ENCODE measurements at places on chromosomes 6 and 20. TPM values are rescaled to one million over a fixed set of nuclear protein-coding genes. Genes with fewer than 3 reads are reported as not detected.

Gene ULBP1
- total RNA-seq: 8.8 TPM

Gene ZNF311
- total RNA-seq: 1.7 TPM

DNA sequence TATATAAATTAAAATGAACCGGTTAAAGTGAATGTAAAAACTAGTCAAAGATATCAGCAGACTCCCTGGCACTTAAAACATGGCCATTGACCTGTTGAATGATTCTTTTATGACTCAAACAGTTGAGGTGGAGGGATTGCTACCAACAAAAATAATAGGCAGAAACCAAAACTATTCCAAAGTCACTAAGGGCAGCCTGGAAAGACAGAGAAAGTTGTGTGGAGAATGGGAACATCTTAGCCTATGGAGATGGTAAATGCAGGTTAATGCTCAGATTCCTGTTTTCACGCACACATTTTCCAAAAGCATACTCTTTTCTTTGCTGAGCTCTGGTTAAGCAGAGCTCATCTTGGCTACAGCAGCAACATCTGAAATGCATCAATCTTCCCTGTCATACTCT lies 553.5 kb downstream of the HACE1 start:
- no peak overlapping the region for H3K4me3 ChIP-seq
- DNase-seq: no peak
- H3K27ac ChIP-seq: no peak overlapping the region
- H3K4me1 ChIP-seq: peaks cover 10% of the 10 kb centered on the region
- H3K36me3 ChIP-seq: no peaks in the 10 kb centered on the region

DNA sequence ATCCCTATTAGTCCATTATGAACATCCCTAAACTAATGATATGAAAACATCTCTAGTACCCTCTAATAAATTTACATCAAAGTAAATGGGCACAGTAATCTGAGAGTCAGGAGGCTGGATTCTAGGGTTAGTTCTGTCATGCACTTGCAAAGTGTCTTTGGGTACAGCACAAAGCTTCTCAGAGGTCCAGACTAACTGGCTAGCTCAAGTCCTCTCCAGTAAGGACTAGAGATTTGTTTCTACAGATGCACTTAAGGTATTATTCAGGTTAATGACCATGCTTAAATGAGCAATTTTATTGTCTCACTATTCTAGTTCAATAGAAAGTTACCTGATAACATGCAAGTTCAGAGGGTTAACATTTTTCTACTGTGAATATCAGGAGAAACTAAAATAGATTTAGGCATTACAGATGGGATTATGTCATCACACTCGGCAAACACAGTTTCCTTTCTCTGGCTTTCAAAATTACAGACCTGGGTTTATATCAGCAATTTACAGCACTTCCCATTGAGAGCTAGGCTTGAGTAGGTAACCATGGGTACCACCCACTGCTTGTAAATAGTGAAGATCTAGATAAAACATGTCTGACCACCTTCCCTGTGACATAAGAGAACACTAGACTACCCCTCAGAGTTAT lies 402.9 kb upstream of the RUNX2 start:
- H3K36me3 ChIP-seq: no peaks in the 10 kb centered on the region
- DNase-seq: peak; percentile 66
- H3K27ac ChIP-seq: no peak overlapping the region
- H3K4me3 ChIP-seq: no peak overlapping the region
- H3K4me1 ChIP-seq: peaks cover 10% of the 10 kb centered on the region
- no peaks in the 10 kb centered on the region for H3K27me3 ChIP-seq

DNA sequence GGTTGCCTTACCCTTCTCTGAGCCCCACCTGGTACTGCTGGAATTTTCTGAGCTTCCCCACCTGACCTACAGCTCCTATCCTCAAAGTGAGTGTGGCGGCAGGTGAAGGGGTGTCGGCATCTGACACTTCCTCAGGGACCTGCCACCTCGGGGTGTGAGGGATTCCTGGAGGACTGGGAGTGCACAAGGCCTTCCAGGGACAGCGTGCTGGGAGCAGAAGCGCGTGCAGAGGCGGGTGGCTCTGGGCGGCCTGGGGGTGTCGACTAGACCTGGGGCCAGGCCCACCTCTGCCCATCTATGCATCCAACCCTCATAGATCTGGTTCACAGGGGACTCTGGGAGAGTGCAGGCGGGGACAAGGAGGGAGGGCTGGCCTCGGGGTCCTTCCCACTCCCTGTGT lies 7.8 kb downstream of the DLGAP4 start:
- no peak overlapping the region for H3K4me3 ChIP-seq
- H3K27me3 ChIP-seq: peaks cover 15% of the 10 kb centered on the region
- no peak overlapping the region for H3K27ac ChIP-seq

DNA sequence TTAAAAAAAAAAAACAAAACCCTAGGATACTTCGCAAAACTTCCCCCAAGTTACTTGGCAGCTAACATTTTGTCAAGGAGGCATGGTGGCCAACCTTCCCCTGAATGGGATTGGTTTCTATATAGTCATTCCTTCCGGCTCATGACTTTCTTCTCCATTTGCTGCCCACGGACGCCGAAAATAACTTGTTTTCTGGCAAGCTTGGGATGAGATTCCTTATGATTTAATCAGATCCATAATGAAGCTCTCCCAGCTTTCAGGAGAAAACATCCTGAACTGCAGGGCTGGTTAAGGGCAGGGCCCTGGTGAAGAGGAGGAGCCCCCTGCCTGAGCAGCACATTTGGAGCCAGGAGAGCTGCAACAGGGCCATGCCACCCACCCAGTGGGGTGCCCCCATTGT lies 49.9 kb downstream of the PPP1R16B start:
- peak; percentile 74 for DNase-seq
- peaks cover 2% of the 10 kb centered on the region for H3K27me3 ChIP-seq
- H3K36me3 ChIP-seq: no peaks in the 10 kb centered on the region
- H3K4me3 ChIP-seq: no peak overlapping the region
- no peak overlapping the region for H3K27ac ChIP-seq

Measured in astrocyte (in vitro differentiated cells and primary cell).